ENCODE measurements at places on chromosomes 12 and 14.

DNA sequence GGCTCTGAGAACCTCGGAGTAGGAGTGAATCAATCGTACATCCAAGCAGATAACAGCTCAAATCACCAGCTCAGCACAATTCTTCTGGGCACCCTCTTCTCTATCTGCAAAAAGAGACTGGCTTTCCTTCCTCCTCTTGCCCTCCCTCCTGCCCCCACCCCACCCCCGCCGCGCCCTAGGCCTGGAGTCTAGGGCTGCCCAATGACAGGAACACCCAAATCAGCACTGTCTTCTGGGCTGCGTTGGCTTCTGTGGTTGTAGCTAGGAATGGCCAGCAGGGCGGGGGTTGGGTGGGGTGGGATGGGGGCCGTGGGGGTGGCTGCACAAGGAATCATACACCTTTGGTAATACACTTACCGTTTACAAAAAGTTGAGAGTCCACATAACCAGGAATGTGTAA, 28.0 kb upstream of the TMCC3 start:
- DNase-seq: no peak

GRCh38 chr14:59509101-59509500, 24.8 kb downstream of the JKAMP start:
- no peak for DNase-seq

GRCh38 chr12:131258398-131258797, 304.7 kb downstream of the ADGRD1 start:
- DNase-seq: no peak

DNA sequence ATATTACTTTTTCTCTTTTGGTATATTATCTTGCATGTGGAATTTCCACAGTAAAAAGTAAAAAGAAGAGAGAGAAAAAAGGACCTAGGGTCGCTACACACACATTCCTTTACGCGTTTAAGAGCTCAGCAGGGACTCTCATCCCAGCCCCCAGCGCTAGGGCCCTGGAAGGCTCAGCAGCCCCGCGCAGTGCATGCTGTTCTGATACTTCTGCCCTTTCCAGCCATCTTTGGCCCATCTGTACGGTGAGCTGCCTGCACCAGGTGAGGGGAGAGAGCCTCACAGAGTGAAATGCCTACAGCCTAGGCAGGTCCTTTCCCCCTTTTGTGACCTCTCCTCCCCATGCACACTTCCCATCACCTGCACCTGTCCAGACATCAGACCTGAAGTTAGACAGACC, 1.6 kb upstream of the LTBR start:
- no peak for DNase-seq

- no peak for DNase-seq
Measured at GRCh38 chr14:62002642-62003041, 240.4 kb downstream of the SNAPC1 start.

- DNase-seq: no peak
Measured at GRCh38 chr12:90987520-90987919, 17.3 kb downstream of the EPYC start.

DNA sequence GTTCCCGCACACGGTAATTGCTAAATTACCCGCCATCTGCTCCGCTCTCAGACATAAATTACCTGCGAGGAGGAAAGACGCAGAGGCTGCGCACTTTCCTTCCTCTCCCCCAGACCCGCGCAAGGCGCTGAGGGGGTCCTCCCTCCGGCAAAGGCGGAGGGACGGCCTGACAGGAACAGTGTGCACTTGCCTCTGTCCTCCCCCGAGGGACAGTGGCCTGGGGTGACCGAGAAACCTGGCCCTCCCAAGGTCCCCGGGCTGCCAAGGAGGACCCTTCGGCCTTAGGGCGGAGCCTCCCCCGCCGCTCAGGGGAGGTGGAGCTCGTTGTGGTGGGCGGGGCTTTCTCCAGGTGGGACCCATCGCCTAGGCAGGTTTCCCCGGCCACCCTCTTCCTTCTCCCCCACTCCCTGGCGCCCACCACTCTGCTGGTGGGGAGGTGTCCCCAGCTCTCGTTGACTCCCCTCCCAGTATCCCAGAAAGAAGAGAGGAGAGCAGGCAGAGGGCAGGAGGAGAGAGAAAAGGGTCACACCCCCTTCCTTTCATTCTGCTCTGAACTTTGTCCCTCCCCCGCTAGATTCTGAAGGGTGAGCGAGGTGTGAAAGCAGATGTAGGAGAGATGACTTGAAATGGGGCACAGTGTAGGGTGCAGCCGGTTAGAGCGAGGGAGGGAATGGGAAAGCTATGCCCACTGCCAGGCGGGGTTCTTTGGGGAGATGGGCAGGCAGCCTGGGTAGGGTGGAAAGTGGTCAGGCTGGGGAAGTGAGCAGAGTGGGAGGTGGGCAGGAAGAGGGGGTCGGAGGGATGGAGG, 11.4 kb upstream of the CALCOCO1 start:
- peak; percentile 23 for DNase-seq

DNA sequence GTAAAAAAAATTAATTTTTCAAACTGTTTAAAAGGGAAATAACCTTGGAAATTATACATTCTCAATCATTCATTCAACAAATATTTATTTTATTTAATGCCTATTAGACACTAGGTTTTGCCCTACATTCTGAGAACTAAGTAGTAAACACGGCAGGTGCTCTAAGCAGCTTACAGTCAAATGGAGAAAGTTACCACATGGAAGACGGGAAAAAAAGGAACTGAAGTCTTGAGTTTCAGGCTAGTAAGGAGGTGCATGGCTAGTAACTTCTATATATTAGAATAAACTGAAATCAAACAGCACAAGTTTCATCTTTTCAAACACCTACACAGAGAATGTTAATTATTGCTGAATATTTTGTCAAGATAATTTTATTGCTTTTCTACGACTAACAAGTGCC, 52.9 kb downstream of the C12orf42 start:
- DNase-seq: no peak

DNA sequence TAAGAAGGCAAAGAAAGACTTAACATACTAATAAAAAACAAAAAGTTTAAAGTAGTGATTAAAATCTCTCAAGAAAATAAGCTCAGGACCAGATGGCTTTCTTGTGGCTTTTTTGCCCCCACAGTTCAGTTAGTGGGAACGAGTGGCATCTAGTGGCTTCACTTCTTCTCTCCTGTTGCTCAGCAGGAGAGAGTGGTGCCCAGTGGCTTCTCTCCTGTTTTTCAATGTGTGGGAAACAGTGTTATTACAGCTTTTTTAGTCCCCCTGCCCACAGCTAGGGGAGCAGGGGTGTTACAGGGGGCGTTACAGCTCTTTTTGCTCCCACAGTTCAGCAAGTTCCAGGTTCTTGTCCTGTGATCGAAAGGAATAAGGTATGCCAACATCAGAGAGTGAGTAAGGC, 135.2 kb downstream of the RERGL start:
- DNase-seq: no peak

DNA sequence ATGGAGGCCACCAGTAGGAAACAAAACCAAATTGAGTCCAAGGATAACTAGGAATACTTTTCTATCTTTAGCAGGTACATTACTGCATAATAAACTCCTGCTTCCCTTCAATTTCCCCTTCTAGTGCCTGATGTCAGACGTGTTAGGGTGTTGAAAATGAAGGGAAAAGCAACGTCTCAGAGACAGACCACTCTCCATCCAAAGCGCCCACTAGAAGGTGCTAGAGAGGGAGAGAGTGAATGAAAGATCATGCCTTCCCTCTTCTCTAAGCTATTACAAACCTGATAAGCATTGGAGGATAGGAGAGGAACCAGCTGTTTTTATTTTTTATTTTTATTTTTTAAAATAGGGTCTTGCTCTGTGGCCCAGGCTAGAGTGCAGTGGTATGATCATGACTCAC, 64.1 kb downstream of the ZNF641 start:
- DNase-seq: no peak

All from CD4-positive, alpha-beta T cell treated with Interleukin-15 for 1 hour (primary cell).